ENCODE measurements at places on chromosomes 3 and 15.

DNA sequence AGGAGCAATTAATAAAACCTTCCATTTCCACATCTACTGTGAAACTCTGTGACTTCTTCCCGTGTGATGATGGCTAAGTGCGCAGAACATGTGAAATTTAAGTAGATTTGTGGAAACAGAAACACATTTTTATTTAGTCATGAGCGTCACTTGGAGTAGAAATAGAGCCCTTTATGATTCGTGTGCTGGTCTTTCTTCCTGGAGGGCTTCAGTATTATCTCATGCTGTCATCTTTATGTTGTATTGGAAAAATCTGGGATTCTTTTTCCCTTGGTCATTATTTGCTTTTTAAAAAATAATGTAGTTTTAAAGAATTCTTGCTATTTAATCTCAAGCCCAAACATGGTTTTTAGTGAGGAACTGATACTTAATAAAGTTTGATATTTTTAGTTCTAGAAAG is 284.0 kb upstream of the CTDSPL start:
- DNase-seq = no peak

- DNase-seq = peak; percentile 18
These were observed 7.1 kb upstream of the FMN1 start for GRCh38 chr15:33201491-33202231.

- DNase-seq = no peak
These were observed 20.3 kb downstream of the IL12A start for GRCh38 chr3:160008961-160009360.

GRCh38 chr3:137084586-137084985 is 126.8 kb downstream of the IL20RB start:
- DNase-seq = no peak
